ENCODE measurements at places on chromosomes 7 and 10.

- no peak for DNase-seq
These were observed 6.1 kb downstream of the MSMB start for GRCh38 chr10:46040004-46040403.

GRCh38 chr7:66627881-66628360, 760 bp upstream of the KCTD7 start:
- peak; percentile 6 for DNase-seq

GRCh38 chr10:43190289-43190688, 52.0 kb downstream of the CSGALNACT2 start:
- DNase-seq, result no peak

DNA sequence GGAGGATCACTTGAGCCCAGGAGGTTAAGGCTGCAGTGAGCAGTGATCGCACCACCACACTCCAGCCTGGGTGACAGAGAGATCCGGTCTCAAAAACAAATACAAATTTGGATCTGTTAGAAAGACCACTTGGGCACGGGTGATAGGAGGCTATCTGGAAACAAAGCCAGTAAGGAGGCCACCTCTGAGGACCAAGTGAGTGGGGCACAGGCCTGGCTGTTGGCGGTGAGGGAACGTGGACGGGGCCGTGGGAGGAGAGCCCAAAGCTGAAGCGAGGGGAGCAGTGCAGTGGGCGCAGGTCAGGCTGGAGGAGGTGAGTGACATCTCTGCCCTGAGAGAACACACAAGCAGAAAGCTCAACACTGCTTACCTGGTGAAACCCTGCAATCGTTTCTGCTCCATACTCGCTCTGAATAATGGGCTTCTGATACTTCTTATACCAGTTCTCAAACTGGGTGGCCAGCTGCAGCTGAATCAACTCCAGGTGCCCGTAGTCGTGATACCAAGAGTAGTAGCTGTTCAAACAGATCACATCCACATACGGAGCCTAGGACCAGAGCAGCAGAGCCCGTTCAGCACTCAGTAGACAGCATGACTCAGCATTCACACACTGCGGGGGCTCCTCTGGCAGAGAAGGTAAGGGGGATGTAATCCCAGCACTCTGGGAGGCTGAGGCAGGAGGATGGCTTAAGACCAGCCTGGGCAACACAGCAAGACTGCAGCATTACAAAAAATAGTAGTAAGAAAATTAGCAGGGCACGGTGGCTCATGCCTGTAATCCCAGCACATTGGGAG, 14.5 kb downstream of the GUSB start:
- DNase-seq, result no peak

Measured in NCI-H1436 (cell line).